ENCODE measurements at places on chromosomes 2 and 18. TPM values are rescaled to one million over a fixed set of nuclear protein-coding genes. Genes with fewer than 3 reads are reported as not detected.
A peak's percentile ranks its signal among the peaks of the same experiment; 100 is the strongest.

DNA sequence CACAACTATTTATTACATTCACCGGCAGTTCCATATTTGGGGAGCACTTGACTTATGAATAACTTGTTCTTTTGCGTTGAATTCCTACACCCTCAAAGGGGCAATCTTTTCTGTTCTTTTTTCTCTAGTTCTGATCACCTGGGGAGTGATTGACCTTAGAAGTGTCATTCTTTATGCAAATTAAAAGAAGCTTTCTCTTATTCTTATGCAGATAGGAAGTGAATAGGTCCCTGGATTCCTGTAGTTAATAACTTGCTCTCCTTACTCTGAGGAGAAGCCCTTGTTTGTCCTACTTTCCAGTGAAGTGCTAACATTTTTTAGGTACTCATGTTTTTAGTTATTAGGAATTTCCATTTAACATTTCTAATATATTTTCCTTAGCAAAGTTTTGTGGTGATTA lies 569.8 kb upstream of the LRRTM1 start:
- H3K27me3 ChIP-seq = no peaks in the 10 kb centered on the region
- no peaks in the 10 kb centered on the region for H3K36me3 ChIP-seq
- no peaks in the 10 kb centered on the region for H3K4me1 ChIP-seq
- no peak for DNase-seq

GRCh38 chr2:226818930-226819329 lies 16.9 kb upstream of the RHBDD1 start:
- H3K36me3 ChIP-seq = no peaks in the 10 kb centered on the region
- no peaks in the 10 kb centered on the region for H3K27me3 ChIP-seq
- H3K27ac ChIP-seq = no peak overlapping the region
- H3K4me1 ChIP-seq = no peaks in the 10 kb centered on the region
- no peak overlapping the region for H3K4me3 ChIP-seq

DNA sequence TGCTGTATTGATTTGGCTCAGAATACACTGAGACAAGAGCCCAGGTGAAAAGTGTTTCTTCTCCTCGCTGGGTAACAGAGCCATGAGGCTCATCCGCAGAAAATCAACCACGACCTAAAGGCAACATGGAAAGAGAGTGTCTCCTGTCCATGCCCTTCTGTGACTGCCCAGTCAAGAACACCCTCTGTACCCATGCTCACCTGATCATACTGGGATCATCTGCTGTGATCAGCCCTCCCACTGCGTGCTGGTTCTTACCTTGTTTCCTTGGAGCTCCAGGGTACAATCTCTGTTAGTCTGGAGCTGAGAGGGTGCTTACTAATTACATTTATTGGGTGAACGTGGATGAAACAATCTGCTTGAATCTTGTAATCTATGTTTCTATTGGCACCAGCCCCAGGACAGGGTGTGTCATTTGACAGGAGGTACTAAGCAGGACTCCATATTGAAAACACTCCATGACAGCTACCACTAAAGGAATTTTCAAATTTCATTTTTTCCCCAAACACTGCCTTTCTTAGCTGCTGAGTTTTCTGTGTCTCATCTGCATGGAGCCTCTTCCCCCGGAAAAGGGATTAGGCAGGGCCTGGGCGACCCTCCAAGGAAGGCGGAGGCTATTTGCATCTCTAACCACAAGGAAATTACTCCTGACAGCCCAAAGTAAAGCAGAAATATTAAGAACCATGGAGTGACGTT lies 39.7 kb upstream of the GRP start:
- no peak for DNase-seq
- H3K4me3 ChIP-seq = no peak overlapping the region
- no peaks in the 10 kb centered on the region for H3K36me3 ChIP-seq
- H3K27ac ChIP-seq = no peak overlapping the region

DNA sequence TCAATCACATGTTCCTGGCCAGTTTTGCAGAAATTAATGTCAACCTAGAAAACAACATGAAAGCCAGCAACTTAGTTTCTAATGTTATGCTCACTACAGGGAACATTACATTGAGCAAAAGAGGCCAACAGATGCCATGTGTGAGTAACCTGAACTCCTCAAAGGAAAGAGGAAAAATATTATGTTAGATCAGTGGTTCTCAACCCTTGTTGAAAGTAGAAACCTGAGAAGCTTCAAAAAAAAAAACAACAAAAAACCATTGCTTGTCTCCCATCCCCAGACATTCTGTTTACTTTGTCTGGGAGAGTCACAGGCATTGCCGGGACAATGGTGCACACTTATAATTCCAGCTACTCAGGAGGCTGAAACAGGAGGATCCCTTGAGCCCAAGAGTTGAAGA lies 57.7 kb downstream of the METTL4 start:
- H3K36me3 ChIP-seq = no peaks in the 10 kb centered on the region
- no peak for DNase-seq
- H3K27ac ChIP-seq = no peak overlapping the region
- H3K27me3 ChIP-seq = no peaks in the 10 kb centered on the region
- no peaks in the 10 kb centered on the region for H3K4me1 ChIP-seq
- no peak overlapping the region for H3K4me3 ChIP-seq

DNA sequence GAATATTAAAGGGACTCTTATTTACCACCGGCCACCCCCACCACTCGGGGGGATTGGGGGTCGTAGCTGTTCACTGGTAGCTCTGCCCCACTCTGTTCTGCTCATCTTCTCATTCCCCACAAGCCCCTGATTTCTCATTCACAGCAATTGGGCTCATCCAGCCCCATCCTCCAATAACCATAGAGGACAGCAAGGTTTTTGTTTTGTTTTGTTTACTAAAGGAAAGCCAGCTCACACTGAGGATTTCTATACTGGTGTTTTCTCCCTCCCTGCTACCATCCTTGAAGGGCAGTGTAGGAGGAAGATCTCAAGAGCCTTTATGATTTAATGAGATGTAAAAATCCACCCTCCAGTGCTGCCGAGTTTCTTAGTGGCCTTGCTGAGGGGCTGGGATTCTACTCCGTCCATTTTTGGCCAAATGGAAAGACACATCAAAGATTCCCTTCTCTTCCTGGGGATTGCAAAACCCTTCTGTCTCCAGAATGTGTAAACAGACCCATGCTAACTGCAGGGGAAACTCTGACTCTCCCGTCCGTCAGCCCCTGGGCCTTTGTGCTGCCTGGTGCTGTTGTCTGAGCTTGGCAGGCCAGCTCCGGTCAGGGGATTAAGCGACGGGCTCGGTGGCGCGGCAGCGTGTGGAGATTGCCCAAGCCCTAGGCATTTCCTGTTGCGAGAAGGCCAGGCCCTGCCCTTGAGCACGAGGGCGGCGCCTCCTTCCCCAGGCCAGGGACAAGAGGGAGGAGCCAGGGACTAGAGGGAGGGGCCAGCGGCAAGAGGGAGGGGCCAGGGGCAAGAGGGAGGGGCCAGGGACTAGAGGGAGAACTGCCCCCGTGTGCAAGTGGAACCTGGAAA lies 165.0 kb downstream of the ANTXR1 start:
- peak; percentile 97 for DNase-seq
- peaks cover 3% of the 10 kb centered on the region for H3K36me3 ChIP-seq
- no peaks in the 10 kb centered on the region for H3K27me3 ChIP-seq

GRCh38 chr18:42028247-42028832 lies 73.3 kb downstream of the PIK3C3 start:
- no peak for DNase-seq
- no peaks in the 10 kb centered on the region for H3K36me3 ChIP-seq
- H3K4me1 ChIP-seq = no peaks in the 10 kb centered on the region

GRCh38 chr2:60412620-60413019 lies 140.8 kb downstream of the BCL11A start:
- H3K27ac ChIP-seq = no peak overlapping the region
- H3K4me1 ChIP-seq = no peaks in the 10 kb centered on the region
- H3K27me3 ChIP-seq = no peaks in the 10 kb centered on the region
- DNase-seq = no peak
- H3K4me3 ChIP-seq = no peak overlapping the region

DNA sequence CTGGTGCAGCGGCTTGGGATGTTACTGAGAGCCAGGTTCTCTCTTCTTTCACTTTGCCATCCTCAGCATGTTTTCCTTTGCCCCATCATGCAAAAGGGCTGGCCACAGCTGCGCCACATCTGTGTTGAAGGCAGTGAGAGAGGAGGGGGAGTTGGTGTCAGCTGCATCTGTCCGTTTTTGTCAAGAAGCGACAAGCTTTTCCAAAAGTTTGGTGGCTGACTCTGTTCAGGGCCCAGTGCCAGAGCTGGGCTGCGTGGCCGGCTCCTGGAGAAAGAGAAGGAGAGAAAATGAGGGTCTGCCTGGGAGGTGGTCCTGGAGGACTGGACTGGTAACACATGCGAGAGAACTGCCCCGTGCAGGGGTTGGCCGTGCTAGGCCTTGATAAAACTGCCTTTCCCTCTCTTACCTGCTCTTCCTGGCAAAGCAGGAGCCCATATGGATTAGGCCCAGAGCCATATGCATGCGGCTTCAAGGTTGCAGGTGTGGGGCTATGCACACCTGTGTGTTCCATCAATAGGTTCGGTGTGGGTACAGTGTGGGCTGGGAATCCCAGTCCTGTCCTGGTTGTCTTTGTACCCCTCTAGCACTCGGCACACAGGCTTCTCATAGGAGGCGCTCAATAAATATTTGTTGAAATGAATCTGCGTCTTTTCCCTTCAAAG lies 9.0 kb downstream of the RNF144A start:
- no peak overlapping the region for H3K27ac ChIP-seq
- H3K36me3 ChIP-seq = no peaks in the 10 kb centered on the region
- no peaks in the 10 kb centered on the region for H3K27me3 ChIP-seq
- DNase-seq = no peak
- no peak overlapping the region for H3K4me3 ChIP-seq

DNA sequence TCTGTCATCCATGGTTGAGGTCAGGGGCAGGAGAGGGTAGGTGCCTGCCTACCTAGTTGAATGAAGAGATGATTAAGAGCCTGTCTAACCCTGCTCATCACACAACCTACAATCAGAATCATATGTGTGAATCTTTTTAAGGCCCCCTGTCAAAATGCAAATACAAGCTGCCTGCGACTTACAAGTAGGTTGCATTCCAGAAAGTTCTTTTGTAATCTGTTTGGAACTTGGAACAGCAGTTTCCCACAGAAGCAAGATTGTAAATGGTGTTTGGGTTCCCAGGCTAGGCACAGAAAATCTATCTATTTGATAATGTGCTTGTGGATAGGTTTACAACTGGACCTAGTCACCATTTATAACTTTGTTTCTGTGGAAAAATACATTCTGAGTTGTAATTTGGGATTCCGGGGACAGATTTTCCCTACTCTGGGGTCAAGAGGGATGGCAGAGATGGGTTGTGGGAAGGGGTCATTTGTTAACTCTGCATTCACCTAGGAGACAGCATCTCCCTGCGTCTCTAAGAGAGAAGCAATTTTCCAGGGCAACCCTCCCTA lies 4.4 kb downstream of the LIPG start:
- no peak overlapping the region for H3K4me3 ChIP-seq
- H3K27ac ChIP-seq = no peak overlapping the region
- no peaks in the 10 kb centered on the region for H3K4me1 ChIP-seq
- DNase-seq = no peak
- H3K27me3 ChIP-seq = no peaks in the 10 kb centered on the region

- no peaks in the 10 kb centered on the region for H3K36me3 ChIP-seq
- no peak overlapping the region for H3K27ac ChIP-seq
- DNase-seq = no peak
Measured at GRCh38 chr2:72000110-72000509, 147.6 kb downstream of the CYP26B1 start.

GRCh38 chr2:219220652-219221402 lies 2.1 kb upstream of the ABCB6 start:
- no peak for DNase-seq
- H3K27ac ChIP-seq = no peak overlapping the region
- no peak overlapping the region for H3K4me3 ChIP-seq
- no peaks in the 10 kb centered on the region for H3K4me1 ChIP-seq

DNA sequence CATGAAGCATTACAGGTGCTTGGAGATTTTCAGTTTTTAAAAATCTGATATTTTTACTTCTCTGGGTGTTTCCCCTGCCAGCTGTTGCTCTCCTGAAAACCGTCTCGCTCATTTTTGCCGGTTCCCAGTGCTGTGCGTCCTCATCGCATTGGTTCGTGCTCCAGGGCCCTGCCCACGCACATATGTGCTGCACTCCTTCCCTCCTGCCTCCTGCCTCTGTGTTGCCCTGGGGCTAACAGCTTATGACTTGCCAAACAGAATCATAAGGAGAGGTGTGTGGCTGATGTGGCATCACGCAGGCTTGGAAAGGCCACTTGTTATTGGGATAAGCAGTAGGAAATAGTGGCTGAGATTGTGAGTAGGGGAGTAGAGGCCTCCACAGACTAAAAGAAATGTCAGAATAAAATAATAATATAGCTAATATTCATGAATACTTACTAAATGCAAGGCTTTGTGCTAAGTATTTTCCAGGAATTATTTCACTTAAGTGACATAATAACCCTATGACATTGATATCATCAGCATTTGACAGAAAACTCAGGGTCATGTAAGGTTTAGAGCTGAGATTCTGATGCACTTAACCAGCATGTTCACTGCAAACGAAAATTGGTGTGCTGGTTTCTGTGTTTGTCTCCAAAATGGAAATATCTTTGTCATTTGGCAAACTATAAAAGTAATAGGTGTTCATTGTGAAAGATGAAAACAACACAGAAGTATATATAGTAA lies 53.5 kb downstream of the SLC4A1AP start:
- H3K36me3 ChIP-seq = no peaks in the 10 kb centered on the region
- DNase-seq = no peak
- no peak overlapping the region for H3K4me3 ChIP-seq
- H3K27ac ChIP-seq = peak overlapping the region; percentile 52

DNA sequence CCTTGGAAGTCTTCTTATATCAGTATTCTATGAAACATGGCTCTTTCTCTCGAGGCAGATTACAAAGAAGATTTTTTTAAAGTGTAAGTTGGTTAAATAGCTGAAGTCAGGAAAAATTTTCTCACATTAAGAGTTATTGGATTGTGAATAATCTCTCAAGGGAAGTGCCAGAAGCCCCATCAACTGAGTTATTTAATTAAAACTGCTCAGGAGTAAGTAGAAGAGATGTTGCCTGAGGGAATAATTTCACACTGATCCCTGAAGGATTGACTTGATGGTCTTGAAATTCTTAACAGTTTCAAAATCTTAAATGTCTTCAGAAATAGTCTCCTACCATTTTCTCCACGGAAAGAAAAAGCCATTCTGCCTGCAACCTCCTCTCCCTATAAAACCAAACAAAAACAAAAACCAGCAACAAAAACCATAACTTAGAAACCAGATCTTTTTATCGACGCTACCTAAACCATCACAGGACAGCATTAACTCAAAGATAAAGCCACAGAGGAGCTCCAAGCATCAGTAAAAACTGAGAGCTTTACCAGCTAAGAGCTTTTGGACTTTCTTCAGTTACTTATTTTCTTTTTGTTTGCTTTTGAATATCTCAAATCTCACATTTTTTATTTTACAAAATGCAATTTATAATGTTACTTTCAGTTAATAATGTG lies 12.9 kb downstream of the CD226 start:
- no peaks in the 10 kb centered on the region for H3K36me3 ChIP-seq
- no peak overlapping the region for H3K27ac ChIP-seq
- H3K27me3 ChIP-seq = no peaks in the 10 kb centered on the region
- H3K4me3 ChIP-seq = no peak overlapping the region

The CEBPZOS gene
- total RNA-seq = 24.9 TPM

The ZNF407 gene
- total RNA-seq = 16.0 TPM

The MRPS9 gene
- total RNA-seq = 12.8 TPM

The FIGN gene
- 12.7 TPM for total RNA-seq

The QPCT gene
- total RNA-seq = 4.0 TPM

The ERFE gene
- total RNA-seq = 2.5 TPM

Measured in aorta (tissue), 5 donors.